Germinal center (tissue), 1 donor: ENCODE measurements at places on chromosomes 3 and 15.

GRCh38 chr3:52135332-52135731 is 18.9 kb downstream of the POC1A start:
- DNase-seq = no peak

DNA sequence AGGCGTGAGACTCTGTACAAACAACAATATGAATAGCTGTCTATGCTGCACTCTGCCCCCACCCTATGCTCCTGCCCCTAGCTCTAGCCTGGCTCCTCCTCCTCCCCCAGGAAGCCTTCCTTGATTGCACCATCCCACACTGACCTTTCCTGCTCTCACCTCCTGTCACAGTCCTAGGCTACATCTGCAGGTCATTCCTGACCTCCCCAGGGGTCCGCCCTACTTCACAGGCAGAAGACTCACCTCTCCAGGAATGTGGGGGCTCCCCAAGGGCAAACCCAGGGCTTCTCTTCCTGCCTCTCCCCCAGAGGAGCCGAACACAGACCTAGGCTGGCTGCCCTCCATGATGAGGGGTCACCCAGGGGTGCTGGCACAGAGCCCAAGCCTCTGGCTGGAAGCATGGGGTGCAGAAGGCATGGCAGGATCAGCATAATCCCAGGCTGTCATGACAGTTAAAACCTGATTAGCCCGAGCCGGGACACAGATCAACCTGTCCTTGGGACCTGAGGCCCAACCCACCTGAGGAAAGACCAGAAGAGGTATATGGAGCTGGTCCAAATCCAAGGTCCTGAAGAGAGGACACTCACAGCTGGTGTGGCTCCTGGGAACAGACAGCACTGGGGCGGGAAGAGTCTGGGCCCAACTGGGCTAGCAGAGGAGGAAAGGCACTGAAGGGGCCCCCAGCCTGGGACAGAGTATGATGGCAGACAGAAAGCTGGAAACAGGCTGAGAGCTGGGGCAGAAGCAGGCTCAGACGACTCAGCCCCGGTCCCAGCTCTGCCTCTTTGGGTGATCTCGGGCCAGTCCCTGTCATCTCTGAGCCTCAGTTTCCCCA is 5.9 kb downstream of the SEMA7A start:
- DNase-seq = no peak

DNA sequence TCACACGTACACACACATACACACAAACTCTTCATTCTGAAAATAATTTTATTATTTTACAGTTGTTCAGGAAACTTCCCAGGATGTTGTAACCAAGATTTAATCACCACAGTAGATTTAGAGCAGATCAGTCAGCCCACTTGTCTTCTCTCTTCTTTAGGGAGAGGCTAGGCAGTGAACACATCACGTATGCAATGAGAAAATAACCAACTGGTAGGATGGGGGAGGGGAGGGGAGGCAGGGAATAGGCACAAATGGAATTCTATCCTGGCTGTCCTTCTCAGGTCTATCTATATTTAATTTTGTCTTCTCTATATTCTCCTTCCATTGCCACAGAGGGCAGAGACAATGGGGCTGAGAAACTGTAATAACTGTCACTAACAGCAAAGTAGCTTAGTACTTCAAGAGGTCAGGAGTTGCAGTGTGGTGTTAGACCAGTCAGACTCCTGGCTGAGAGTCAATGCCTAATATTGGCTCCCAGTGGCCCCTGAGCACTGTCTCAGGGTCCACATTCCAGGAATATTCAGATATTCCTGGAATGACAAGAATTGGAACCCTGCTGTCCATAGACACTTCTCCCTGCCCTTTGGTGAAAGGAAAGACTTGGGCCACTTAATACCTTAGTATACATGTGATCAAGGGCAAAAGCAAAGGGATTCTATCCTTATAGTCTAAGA is 2.6 kb upstream of the HCLS1 start:
- no peak for DNase-seq

DNA sequence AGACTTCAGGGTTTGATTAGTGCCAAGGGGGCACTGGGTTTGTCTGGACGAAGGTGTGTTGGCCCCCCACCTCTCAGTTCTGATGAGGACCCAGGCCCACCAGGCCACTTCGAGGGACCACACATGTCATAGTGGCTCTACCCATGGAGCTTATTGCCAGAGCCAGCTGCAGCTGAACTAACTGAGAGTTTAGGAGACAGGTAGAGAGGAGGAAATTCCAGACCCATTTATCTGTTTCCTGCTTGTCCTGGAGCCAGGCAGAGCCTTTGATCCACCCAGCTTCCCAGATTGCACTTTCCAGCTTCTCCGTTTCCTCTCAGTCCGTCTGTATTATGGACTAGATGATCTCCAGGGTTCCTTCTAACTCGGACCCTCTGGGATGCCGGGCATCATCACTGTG is 20.9 kb downstream of the SLC24A1 start:
- no peak for DNase-seq

DNA sequence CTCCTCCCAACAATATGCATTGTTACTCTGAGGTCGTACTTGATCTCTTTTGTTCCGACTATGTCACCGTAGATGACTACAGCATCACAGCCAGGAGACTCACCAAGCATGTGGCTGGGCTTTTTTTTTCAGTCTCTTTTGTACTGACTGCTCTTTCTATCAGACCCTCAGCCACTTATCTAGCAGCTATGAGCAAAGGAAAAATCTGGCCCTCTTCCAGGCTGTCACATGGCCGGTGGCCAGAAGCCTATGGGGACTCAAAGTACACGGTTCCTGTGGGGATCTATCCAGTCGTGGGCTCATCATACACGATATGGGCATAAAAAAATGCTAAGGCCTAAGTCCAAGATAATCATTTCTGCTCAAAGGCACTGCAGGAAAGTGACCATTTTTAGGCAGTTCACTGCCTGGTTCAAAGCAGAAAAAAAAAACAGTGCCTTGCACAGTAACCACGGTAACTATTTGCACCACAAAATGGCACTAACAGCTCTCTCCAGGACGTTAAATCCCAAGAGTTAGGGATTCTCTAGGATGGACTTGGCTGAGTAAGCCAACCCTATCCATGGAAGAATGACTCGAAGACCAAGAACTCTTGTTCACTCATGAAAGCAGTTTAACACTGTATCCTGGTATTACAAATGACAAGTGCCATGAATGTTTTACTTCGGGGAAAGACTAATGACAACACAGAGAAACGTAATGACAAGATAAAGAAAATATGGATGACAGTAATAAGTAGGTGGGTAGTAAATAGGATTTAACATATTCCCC is 50.3 kb downstream of the SHQ1 start:
- no peak for DNase-seq

DNA sequence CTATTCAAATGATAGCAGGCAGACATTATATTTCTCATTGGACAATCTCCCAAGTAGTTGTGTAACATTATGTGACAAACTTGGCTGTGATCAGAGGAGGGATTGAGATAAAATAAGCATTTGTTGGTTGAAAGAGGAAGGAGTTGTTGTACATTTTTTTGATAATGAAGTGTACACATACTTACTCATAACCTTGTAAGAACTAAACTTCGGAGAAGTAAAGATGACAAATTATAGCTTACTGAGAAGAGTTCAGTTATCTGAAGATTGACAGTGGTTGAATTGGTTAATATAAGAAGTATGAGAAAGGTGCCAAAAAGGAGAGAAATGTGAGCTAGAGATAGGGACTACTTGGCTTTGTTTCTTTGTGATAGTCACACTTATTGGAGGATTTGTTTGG is 32.6 kb downstream of the STT3B start:
- DNase-seq = no peak

GRCh38 chr15:53611145-53611920 is 148.1 kb downstream of the WDR72 start:
- DNase-seq = no peak

GRCh38 chr3:129054605-129055104 is 5.9 kb upstream of the GP9 start:
- DNase-seq = no peak

DNA sequence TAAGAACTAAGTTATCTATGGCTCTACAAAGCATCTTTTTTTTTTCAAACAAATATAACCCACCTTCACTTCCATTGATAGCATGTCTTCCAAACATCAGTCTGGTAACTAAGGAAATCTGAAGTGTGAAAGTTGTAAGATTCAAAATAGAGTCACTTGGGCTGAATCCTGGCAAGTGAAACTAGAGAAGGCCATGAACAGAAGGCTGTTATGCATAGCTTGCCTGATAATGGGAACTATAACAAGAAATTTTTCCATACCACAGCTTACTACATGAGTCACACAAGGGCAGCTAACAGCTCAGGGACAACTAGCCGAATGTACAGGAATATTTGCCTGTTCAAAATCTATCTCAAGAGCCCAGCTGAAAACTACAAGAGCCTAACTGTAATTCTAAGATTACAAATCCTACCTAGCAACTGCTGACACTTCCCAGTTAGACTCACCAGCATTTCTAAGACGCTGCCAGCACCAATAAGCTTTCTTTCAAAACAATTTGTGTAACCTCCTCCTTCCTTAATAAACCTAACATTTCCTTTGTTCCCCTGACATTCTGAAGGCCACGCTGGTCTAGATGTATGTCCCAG is 1066.5 kb downstream of the PLOD2 start:
- DNase-seq = no peak

GRCh38 chr15:50190723-50191122 is 8.7 kb downstream of the SLC27A2 start:
- DNase-seq = no peak

DNA sequence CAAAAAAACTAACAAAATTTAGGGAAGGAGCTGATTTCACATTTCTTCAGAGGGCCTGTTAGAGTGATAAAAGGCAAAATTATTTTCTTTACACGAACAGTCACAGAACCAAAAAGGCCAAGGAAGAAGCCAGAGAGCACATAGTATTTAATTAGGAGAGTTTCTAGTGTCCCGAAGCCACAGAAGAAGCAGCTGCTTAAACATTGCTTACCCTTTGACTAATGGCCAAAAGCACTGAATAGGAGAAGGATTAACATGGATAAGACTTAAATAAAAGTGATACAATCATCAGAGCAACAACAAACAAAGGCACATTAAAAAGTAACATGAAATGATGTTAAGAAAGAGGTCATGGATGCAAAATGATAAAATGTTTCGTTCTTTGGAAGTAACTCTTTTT is 98.6 kb downstream of the CHL1 start:
- DNase-seq = no peak

- DNase-seq = no peak
These were observed 603 bp upstream of the SELENOK start for GRCh38 chr3:53892286-53892637.

DNA sequence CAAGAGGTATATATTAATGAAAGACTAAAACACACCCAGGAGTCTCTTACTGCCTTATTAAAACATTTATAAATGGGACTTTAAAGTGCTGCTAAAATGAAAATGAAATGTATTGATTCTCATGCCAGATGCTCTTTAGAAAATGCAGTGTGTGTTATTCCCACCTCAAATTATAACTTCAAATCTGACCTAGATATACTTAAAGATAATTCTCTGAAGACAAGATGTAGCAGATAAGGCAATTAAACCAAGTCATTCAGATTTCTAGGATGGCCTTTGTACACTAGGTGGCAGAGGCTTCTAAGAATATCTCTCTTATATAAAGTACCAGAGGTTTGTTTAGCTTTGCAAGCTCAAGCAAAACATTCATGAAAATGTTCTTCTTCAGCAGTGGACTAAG is 26.9 kb upstream of the GOLGA8B start:
- no peak for DNase-seq

DNA sequence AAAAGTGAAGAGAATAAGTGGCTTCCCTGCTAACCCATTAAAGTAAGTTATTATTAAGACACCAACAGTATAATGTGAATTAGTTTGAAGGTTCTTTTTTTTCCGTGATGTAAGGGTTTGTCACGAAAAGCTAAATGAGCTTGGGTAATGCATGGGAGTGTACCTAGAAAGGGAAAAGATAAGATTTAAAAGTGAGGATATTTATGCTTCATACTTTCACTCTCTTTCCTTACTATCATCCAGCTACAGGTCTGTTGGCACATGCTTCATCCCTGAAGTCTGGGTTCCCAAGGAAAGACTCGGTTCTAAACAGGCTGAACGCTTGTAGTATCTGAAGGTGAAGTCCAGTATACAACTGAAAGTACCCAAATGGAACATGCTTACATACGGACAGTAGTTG is 26.9 kb upstream of the RIOX2 start:
- no peak for DNase-seq
